Muscle of arm (tissue), 14 donors: ENCODE measurements at places on chromosomes 7 and 10. TPM values are rescaled to one million over a fixed set of nuclear protein-coding genes. Genes with fewer than 3 reads are reported as not detected.

DNA sequence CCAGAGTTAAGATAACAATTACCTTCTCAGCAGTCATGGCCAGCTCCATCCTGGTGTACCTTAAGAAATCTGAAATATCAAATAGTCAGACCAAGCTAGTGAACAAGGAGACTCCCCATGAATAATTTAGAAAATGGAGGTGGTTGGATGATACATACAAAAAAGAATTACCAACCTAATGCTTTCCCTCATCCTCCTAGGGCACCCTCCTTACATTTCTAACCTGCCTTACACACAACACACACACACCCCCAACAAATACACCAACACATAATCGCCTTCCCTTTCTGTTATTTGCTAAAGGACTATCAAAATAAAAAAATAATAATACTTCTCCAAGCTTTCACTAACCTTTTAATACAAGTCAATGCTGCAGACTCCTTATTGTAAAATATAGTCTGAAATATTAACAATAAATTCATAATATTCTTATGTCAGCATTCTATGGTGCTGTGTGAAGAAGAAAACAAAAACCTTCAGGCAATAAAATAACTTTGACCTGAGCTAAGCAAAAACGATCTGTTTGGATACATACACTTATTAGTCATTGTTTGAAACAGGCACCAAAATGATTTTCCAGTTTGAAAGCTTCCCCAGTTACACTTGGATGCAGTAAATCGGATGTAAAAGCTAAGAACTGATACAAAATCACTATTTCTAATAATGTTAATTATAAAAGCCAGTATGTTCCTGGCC lies 3.4 kb downstream of the TWIST1 start:
- DNase-seq, result no peak

- DNase-seq, result no peak
Measured at GRCh38 chr7:78092331-78092730, 293.8 kb downstream of the PHTF2 start.

DNA sequence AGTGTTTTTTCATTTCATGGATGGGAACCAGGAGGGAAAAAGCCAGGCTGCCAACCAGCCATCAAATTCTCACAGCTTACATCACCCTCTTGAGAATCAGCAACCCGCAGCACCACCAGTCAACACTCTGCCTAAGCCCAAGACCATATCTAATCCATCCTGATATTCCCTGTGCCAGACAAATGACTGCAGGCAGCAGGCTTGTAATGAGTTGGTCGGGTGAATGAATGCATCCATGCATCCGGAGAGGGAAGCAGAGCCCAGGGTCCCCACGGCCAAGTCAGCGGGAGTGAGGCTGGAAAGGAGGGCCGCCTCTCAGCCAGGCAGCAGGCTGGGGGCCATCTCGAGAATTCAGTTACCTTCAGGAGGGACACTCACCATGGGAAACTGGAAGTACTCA lies 46.9 kb downstream of the SLIT1 start:
- no peak for DNase-seq

- DNase-seq, result no peak
Measured at GRCh38 chr10:95835911-95836310, 71.9 kb upstream of the CC2D2B start.

The UCMA gene
- polyA plus RNA-seq, result 1.6 TPM
